ENCODE measurements at places on chromosomes 2 and 18.

- no peak for DNase-seq
Measured at GRCh38 chr18:49668574-49669275, 106.9 kb downstream of the LIPG start.

DNA sequence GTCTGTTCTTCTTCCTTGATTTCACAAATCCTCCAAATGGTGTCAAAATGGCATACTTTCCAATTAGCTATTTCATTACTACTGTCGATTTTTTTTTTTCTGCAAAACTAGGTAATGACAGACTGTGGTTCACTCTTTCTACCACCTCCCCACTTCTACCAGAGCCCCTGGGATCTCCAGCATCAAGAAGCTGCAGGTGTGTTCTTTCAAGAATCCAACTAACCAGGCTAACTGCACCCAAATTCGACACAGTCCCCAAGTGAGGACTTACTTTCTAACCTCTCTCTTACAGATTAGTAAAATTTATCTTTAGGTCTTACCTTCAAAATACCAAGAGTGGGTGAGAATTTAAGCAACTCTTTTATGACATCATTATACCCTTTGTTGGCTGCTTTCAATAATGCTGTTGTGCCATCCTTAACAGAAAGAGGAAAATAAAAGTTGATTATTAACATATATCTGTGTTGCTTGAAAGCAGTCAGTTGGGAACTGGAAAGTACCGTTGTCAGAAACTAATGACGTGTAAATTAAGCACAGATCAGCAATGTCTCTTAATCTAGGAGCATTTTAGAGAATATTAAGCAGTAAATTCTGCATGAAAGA is 31.2 kb upstream of the NPC1 start:
- DNase-seq = no peak

DNA sequence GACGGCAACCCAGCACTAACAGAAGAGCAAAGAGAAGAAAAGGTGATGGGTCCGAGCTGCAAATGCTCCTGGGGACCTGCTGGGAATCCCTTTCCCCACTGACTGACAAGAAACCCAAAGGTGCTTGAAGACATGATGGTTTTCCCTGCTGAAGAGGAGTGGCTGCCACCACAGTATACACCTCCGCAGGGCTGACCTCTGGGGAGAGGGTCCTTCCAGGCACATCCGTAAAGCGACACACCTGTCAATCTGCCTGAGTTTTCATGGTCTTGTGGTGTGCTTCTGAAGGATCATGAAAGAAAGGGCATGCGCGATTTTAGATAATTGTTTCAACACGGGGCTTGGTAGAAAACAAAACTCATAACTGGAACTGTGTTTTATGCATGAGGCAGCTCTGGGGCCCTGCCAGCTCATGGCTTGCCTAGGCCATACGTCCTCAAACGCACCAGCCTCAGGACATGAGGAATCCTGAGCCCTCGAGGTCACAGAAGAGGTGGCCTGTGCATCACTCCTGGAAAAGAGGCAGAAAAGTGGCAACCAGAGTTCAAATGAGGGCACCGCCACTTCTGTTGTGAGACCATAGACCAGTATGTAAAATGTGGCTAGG is 51.8 kb downstream of the SERTAD2 start:
- no peak for DNase-seq

DNA sequence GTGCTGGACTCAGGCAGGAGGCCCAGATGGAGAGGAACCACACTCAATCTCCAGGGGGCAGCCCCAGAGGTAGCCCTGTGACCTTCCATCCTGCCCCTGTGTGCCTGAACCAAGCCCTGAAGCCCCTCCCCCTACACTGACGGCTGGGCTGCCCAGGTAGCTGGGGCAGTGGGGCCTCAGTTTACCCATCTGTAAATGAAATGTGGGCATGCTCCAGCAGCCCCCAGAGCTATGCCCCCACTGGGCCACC is 15.8 kb downstream of the CROCC2 start:
- DNase-seq = no peak

DNA sequence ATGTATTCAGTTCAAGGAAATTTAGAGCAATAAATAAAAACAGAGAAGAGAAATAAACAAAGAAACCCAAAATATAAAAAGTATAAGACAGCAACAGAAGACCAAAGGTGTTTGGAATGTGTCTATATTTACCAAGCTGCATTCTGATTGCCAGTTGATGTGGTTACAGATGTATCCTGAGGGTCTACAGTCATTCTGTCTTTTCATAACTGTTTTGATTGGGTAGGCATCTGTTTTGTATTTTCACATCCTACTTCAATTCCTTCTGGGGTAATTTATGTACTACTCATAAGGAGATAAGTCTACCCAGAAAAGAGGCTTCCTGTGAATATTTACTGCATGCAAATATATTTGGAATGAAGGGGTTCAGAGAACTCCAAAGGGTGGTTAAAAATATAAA is 596.8 kb upstream of the GCFC2 start:
- no peak for DNase-seq

DNA sequence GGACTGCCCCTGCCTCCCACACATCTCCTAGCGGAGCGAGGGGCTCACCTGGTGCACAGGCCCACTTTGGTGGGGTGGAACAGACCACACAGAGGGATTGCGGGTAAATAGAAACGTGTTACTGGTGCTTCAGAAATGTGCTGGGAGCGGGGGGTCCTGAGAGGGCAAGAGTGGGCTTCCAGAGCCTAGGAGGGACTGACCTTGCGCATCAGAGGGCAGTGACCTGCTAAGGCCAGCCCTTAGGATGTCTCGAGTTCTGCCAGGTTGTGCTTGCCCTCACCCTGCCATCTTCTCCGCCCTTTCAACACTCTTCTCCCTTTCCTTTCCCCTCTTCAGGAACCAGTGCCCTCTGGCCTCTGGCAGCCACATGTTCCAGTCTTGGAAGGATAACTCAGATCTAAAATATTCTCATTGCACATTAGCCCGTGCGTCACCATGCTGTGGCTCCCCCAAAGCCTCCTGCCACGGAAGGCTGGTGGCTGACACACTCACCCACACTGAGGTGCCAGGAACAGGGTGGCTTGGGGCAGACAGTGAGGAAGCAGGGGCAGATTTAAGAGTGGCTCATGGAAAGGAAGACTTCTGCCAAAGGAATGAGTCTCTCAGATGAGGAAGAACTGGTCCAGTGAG is 89.6 kb downstream of the MCFD2 start:
- DNase-seq = no peak

- no peak for DNase-seq
Measured at GRCh38 chr2:16209799-16210198, 269.4 kb downstream of the MYCN start.

- DNase-seq = no peak
Measured at GRCh38 chr2:207975921-207976320, 49.4 kb downstream of the PLEKHM3 start.

GRCh38 chr18:48810805-48811204 is 140.0 kb downstream of the SMAD7 start:
- DNase-seq = no peak

GRCh38 chr2:177753682-177754491 is 318.7 kb downstream of the PDE11A start:
- no peak for DNase-seq

- DNase-seq = no peak
Measured at GRCh38 chr2:166234112-166234846, 106.5 kb upstream of the SCN1A start.

DNA sequence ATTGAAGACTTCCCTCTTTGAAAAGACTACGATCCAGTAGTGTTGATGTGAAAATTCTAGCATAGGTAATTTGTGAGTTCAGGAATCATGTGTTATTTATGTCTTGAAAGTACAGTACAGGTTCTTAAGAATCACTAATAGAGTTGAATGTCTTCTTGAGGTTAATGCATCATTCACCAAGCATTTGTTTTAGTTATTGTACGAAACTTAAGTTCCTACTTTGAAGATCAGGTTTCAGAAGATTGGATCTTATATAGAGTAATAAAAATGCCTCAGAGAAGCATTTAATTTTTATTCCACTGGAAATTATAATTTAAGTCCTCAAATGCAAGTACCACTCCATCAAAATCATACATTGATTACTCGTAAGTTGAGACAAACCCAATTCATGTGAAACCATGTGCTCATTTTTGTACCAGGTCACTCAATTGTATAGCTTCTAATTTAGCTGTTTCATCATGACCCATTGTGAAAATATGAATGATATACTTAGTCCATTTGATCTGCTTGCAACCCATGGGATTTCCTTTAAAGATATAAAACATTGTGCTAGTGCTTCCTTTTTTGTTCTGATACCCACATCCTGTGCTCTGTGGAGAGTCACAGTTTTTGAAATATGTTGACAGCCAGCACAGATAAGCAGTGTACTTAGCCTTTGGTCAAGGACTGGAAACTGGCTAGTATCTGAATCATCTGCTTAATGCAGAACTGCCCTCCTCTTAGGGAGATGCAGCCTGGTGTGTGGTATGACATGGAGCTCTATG is 22.5 kb upstream of the RAB27B start:
- DNase-seq = no peak

DNA sequence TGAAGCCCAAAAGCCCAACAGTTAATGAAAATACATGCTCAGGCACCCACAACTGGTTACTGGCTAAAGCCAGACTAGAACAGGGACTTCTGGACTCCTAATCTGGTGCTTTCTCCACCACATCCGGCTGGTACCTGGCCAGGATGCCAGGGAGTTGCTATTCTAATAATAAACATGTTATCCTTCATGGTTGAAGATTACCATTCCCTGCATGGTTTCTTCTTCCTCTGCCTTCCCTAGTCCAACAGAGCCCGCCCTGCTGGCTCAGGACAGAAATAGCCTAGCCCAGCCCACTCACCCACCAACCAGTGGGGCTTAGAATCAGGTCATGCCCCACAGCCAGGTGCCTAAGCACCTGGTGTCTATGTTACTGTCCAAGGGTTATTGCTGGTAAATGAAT is 184.2 kb downstream of the TMEM247 start:
- DNase-seq = no peak

Data from stimulated activated CD8-positive, alpha-beta memory T cell treated with anti-CD3 and anti-CD28 coated beads, Interleukin-4, amount 100 ng/mL, for 24 hours (primary cell).